ENCODE measurements at places on chromosomes 7 and 10.

GRCh38 chr7:29063236-29063635 lies 83.1 kb downstream of the CPVL start:
- no peak for DNase-seq

- DNase-seq: no peak
Measured at GRCh38 chr10:119319161-119319919, 112.0 kb downstream of the GRK5 start.

- no peak for DNase-seq
Measured at GRCh38 chr7:139242741-139243281, 11.8 kb downstream of the UBN2 start.

- no peak for DNase-seq
Measured at GRCh38 chr10:30178356-30178964, 119.1 kb upstream of the JCAD start.

DNA sequence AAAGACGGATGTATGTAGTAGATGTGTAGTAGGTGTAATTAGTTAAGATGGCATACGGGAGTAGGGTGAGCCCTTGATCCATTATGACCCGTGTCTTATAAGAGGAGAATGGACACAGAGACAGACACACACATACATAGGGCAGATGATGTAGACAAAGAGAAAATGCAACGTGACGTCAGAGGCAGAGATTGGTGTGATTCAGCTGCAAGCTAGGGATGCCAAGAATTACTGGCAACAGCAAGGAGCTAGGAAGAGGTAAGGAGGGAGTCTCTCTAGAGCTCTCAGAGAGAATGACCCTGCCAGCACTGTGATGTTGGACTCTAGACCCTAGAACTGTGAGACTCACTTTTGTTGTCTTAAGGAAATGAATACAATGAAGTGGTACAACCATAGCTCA lies 247.0 kb upstream of the HABP2 start:
- DNase-seq: no peak

DNA sequence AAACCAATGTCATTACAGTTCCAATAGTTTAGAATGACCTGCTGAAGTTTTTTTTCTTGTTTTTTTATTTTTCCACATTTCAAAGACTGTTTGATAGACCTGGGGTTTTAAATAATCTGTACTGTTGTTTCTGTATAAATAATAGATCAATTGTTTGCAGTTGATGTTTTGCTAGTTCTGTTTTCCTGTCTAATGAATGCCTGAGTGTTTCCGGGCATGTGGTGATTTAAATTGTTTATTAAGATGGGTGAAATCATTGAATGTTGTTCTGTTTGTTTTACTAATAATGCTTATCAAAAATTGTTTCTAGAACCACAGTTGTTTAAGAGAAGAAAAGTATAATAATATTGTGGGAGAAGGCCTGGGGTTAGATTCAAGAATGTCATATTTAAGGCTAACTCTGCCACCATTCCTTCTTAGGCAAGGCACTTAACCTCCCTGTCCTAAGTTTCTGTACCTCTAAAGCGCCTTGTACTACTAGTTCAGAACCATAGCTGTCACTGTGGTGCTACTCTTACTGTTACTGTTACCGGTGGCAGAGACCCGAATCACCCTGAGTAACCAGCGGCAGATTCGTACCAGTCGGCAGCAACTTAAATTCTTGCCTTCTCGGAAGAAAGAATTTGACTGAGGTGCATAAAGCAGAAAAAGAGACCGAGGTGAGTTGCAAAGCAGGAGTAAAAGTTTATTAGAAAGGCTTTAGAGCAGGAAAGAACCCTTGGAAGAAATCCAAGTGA lies 1014.1 kb downstream of the REEP3 start:
- no peak for DNase-seq

GRCh38 chr7:51186531-51186930 lies 130.1 kb downstream of the COBL start:
- DNase-seq: no peak

- no peak for DNase-seq
Measured at GRCh38 chr10:132449051-132449810, 52.2 kb downstream of the PWWP2B start.

- DNase-seq: peak; percentile 19
Measured at GRCh38 chr10:360653-361052, 225.4 kb downstream of the ZMYND11 start.

DNA sequence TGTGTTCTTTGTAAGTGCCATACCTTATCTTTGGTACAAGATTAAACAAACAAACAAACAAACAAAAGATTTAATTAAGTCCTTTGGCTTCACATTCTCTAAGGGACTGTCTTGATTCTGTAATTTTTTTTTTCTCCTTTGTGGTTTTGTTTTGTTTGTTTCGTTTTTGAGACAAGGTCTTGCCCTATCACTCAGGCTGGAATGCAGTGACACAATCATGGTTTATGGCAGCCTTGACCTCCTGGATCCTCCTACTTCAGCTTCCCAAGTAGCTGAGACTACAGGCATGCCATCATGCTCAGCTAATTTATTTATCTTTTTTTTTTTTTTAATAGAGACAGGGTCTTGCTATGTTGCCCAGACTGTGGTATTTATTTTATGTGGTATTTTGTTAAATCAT lies 165.8 kb downstream of the LRRC4 start:
- no peak for DNase-seq

GRCh38 chr10:48880016-48880705 lies 59.5 kb downstream of the LRRC18 start:
- DNase-seq: no peak

DNA sequence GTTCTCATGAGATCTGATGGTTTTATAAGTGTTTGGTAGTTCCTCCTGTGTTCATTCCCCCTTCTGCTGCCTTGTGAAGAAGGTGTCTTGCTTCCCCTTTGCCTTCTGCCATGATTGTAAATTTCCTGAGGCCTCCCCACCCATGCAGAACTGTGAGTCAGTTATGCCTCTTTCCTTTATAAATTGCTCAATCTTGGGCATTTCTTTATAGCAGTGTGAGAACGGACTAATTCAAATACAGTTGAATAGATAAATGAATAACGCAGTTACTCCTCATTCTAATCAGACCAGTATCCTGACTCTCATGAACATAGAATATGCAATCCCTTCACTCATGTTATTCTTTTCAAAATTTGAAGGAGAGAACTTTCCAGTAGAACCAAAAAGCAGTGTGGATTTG lies 375.0 kb upstream of the FZD8 start:
- no peak for DNase-seq

All from NCI-H1105 treated with DMSO at 0.1 percent for 48 hours (cell line).